ENCODE measurements at places on chromosomes 13 and 19.
A peak's percentile ranks its signal among the peaks of the same experiment; 100 is the strongest.

DNA sequence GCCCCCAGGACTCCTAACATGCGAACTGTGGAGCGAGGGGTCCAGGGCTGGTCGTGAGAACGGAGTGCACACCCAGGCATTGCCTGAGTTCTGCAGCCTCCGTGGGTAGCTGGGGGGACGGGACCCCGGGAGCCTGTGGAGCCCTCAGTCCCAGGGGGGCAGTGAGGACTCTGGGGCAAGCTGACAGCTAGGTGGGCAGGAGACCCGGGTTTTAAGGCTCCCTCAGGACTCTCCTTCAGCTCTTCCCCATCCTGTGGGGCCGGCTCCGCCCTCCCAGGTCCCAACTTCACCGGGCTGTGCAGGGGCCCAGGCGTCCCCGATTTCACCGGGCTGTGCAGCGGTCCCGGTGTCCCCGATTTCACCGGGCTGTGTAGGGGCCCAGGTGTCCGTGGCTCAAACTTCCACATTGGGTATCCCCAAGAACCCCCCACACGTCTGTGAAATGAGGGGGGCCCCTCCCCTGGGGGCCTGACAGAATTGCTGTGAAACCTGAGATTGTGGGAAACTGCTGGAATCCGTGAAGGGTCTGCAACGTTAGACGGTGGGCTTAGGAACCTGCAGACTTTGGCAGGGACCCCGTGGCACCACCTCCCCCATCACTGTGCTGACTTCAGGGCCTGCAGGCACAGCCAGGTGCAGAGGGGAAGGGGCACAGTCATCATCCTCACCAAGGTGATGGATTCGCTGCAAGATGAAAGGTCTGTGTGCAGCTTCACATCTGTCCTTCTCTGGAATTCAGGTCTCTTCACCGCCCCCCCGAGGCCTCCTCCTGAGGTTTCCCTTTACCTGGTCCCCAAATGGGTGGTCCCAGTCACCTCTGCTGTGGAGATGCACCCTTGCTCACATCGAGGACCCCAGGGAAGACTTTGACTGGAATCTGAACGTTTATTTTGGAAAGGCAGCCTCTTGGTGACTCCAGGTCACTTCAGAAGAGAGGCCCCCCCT is 73.2 kb upstream of the MCF2L start:
- no peak for DNase-seq

DNA sequence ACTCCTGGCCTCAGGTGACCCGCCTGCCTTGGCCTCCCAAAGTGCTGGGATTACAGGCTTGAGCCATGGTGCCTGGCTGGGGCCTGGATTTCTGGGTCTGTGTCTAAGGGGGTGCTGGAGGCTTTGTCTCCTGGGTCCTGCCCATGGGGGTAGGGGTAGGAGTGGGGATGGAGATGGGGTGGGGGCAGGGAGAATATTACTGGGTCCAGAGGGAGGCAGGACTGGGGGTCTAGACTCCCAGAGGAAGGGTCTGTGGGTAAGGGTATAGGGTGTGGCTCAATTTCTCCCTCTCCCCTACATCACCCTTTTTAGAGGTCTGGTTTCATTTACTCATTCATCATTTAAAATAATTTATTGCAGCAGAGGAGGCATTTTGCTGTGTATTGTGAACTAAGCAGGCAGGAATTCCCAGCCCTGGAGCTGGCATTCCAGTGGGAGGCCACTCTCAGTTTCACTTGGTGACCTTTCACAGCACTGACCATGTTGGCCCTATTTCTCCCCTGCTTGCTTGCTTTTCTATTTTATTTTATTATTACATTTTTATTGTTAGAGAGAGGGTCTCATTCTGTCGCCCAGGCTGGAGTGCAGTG is 810 bp upstream of the NFKBID start:
- DNase-seq = no peak

GRCh38 chr19:42312370-42312769 is 739 bp upstream of the TMEM145 start:
- DNase-seq = no peak

DNA sequence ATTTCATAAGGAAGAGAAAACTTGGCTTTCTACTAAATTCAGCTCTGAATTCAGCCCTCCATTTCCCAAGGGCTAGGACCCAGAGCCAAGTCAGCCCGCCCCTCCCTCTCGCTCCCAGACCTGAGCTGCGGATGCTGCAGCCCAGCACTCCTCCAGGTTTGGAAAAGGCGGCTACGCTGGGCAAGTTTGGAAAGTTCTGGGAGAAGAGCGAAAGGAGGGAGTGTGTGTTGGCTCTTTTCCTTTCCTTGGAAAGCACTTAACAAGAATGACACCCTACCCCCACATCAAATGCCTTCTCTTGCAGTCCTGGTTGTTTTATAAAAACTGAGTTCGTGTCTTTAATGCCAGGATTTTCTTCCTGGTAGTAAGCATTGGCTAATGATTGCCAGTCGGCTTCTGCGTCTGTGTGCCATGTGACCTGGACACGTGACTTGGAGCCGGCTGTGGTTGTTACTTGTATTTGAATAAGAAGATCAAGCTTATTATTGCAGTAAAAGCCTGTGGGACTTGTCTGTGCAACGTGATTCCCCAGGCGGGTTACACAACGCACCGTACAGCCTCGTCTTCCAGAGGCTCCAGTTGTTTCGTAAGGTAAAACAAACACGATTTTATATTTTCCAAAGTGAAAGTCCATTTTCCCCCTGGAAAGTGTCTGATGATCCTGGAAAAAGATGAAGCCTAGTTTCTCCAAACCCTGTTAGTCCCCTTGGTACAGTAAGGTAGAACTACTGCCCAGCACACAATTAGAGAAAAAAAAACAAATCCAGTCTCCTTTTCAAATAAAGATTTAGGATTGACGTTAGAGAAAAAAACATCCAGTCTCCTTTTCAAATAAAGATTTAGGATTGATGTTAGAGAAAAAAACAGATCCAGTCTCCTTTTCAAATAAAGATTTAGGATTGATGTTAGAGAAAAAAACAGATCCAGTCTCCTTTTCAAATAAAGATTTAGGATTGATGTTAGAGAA is 26.8 kb upstream of the UBE2L5 start:
- peak; percentile 46 for DNase-seq

- no peak for DNase-seq
Measured at GRCh38 chr13:30983431-30983830, 51.0 kb downstream of the TEX26 start.

GRCh38 chr13:98544104-98544710 is 32.7 kb downstream of the STK24 start:
- no peak for DNase-seq

DNA sequence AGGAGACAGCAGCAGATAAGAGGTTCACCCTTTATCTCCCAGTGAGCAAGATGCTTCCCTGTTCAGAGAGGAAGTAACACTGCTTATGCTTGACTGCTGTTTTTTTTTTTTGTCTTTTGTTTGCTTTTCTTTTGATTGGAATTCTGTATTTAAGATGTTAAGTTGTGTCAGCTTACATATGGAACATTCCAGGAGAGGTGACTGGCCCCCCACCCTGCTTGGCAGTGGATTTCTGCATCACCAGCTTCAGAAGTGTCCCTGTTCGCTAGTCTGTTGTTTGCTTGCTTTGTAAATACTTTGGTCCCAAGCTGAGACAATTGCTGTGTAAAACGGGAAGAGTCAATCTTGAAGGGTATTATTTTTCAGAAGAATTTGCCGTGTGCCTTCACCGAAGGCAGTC is 43.0 kb downstream of the IFT88 start:
- no peak for DNase-seq

DNA sequence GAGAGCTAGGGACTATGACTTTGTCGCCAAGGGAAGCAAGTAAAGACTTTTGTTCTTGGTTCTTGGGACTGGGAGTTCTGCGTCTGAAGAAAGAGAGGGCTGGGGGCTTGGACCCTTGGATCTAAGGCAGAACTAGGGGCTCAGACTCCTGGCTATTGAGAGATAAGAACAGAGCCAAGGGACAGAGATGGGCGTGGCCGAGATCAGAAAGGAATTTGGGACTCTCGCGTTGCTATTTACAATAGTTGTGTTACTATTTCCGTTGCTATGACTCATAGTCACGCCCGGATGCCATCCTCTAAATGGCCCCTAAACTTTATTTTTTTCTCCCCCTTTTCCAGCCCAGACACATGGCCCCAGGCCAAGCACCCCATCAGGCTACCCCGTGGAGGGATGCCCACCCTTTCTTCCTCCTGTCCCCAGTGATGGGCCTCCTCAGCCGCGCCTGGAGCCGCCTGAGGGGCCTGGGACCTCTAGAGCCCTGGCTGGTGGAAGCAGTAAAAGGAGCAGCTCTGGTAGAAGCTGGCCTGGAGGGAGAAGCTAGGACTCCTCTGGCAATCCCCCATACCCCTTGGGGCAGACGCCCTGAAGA is 759 bp downstream of the PPP1R15A start:
- DNase-seq = peak; percentile 53

DNA sequence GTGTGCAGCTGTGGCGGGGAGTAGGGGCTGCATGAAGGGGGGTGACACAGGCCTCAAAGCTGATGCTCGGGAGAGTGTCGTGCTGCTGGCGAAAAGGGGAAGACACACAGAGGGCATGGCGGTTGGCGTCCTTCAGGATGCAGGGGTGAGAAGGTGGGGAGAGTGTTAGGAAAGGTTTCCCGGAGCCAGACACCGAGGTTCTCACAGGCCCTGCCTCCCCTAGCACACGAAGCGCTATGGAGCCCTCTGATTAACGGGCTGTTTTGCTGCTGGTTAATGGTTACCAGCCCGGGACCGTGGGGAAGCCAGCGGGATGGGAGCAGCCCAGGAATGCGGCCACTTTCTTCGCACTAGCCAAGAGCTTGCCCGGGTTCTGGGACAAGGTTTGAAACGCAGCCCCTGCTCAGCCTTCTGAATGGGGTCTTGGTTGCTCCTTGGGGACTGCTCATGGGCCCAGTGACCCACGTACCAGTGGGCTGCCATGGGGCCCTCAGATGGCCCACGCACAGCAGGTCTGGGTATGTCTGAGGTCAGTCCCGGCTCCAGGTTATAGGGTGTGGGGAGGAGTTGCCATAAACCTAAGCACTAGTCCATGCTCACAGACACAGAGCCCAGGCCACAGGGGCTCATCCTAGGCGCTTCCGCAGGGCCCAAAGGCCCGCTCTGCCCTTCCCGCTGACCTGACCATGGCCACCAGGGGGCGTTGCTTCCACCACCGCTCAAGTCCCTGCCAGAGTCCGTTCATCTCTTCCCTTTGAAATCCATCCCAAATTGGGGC is 31.3 kb upstream of the ISYNA1 start:
- peak; percentile 28 for DNase-seq

GRCh38 chr19:55392820-55393761 is 7.4 kb downstream of the RPL28 start:
- no peak for DNase-seq

DNA sequence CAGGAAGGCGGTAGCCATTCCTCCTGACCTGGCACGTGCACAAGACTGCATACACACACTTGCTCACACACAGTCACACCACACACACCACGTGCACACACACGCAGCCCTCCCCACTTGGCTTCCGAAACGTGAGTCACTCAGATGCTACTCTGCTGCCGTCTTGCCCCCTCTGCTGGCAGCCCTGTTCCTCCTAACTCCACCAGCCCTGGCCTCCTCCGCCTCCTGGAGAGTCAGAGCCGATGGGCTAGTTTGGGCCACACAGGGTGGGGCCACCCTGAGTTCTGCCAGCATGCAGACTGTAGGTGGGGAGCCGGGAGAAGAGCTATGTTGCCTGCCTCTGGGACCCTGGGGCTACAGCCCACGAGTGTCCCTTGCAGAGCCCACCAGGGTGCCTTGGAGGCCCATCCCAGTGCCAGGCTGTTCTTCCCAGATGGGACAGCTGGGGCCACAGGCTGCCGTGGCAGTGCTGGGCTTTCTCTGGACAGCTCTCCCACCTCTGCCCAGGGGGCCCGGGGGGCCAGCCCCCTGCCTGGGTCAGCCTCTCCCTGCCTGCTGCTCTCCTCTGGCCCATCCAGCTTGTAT is 12.1 kb downstream of the PIN1 start:
- no peak for DNase-seq

DNA sequence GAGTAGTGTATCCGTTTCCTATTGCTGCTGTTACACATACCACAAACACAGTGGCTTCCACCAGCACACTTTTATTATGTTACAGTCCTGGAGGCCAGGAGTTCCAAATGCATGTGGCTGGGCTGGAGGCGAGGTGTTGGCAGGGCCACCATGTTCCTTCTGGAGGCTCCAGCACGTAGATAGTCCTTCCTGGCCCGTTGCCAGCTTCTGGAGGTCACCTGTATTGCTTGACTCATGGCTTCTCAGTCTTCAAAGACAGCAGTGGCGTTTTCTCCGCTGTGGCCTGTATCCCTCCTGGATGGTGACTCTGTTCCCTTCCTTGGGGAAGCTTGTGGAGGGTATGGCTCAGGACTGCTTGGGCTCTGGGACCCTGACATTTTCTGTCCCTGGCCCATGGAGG is 15.2 kb downstream of the ZNF473 start:
- DNase-seq = no peak

GRCh38 chr13:34578471-34578870 is 363.6 kb upstream of the NBEA start:
- no peak for DNase-seq

DNA sequence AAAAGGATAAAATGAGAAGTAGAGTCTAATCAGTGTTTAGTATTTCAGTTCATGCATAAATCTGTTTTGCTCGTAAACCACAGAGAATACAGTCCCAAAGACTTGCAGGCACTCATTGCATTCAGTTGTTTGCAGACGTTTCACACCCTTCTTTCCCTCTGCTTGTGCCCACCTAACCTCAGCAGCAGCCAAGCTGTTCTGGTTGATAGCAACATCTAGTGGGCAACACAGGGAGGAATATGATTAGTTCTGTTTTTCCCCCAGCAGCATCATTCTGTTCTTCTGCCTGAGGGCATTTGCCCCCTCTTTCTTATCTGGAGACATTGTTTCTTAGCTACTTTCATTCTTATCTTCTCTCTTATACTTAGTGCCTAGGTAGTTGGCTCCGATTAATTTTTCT is 135.6 kb downstream of the PAN3 start:
- DNase-seq = no peak

- DNase-seq = peak; percentile 10
Measured at GRCh38 chr19:17775245-17775927, 19.6 kb upstream of the B3GNT3 start.

DNA sequence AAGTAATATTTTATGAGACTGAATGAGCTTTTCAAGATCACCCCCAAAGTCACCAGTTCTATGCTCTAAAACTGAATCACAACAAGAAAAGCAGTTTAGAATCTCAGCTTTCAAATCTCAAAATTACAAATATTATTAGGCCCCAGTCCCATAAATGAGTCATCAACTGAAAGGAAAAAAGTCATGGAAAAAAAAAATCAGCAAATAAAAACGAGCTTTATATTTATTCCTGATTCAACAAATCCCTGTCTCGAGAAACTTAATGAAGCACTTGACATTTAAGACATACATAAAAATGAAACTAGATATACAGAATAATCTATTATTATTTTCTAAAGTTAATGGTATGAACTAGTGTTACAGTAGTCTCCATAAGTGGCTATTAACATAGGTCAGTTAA is 203.0 kb downstream of the DIAPH3 start:
- no peak for DNase-seq
